Stimulated activated CD8-positive, alpha-beta memory T cell treated with anti-CD3 and anti-CD28 coated beads, Interleukin-7, amount 100 ng/mL, for 1 hour (primary cell): ENCODE measurements at places on chromosomes 12 and 14.

GRCh38 chr14:69713209-69713781, 53.6 kb upstream of the SRSF5 start:
- no peak for DNase-seq

- DNase-seq: no peak
These were observed 281.6 kb upstream of the SLC16A7 start for GRCh38 chr12:59314209-59314608.

GRCh38 chr14:92961567-92961855, 38.6 kb downstream of the CHGA start:
- DNase-seq: no peak

- DNase-seq: no peak
These were observed at the start of gene FITM1 for GRCh38 chr14:24130380-24130716. TSS of gene FITM1 (plus strand) at chr14:24130659. CDS start at chr14:24131564, 905 bp downstream.

DNA sequence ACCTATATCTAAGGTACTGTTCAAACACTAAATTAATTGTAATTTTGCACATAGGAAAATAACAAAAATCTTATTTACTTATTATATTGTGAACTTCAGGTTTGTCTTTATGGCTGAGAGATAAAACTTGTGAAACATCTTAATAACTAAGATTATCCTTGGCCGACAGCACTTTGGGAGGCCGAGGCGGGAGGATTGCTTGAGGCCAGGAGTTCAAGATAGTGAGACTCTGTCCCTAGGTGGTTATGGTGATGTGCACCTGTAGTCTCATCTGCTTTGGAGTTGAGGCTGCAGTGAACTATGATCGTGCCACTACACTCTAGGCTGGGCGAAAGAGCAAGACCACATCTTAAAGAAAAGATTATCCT, 22.6 kb downstream of the DIP2B start:
- DNase-seq: no peak

- no peak for DNase-seq
These were observed 21.1 kb upstream of the KCNA5 start for GRCh38 chr12:5022465-5023061.

GRCh38 chr12:19021240-19021639, 108.3 kb upstream of the PLEKHA5 start:
- DNase-seq: no peak

DNA sequence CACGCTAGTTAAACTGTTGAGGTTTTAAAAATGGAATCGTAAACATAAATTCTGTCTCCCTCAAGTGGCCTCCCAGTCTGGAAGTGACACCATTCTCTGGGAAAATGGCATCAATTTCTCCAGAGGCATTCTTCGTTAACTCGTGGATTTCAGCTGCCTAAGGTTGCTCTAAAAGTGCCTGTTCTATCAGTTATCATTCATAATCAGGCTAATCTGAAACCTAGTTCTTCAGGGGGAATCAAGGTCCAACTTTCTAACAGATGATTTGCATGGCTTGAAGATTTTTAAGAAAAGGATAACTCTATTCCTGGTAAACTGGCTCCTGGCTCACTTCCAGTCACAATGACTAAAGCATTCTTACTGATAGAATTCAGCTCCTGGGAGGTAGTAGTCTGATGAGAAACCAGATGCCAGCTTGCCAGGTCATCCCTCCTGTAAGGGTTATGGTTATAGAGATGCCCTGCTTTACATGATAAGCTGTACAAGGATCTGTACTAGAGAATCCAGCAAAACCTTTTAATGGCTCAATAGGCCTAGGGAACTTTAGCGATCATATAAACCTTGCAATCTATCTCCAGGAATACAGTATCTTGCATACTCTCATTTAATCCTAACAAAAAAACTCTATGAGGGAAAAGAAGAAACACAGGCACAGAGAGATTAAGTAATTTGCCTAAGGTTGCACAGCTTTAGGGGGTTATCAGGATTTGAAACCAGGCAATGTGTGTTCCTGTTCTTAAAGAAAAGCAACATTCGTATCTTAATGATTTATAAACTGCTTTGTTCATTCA, 1.5 kb downstream of the L3HYPDH start:
- DNase-seq: no peak

- no peak for DNase-seq
These were observed 79.5 kb downstream of the DDX51 start for GRCh38 chr12:132064631-132065030.

GRCh38 chr14:61965030-61965745, 203.0 kb downstream of the SNAPC1 start:
- DNase-seq: no peak

- no peak for DNase-seq
These were observed 62.7 kb downstream of the MUCL1 start for GRCh38 chr12:54917001-54917488.

DNA sequence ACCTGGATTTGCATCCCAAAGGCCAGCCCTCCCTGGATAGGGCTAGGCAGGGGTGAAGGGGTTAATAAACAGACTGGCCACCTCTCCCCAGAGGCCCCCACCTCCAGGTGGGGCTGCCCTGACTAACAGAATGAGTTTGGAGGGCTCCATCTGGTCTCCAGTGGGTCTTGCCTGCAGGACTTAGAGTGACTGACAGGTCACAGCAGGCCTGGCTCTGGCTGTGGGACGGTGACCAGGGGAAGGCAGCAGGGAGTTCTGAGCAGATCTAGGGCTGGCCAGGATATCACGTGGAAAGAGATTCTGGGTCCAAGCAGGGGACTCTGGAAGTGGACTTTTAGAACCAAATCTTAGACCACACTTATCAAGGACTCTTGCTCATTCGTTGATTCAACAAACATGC, 40.9 kb upstream of the LHX5 start:
- no peak for DNase-seq

- DNase-seq: no peak
These were observed 23.0 kb downstream of the NCOR2 start for GRCh38 chr12:124544311-124544970.
